ENCODE measurements at places on chromosomes 5 and 9.

DNA sequence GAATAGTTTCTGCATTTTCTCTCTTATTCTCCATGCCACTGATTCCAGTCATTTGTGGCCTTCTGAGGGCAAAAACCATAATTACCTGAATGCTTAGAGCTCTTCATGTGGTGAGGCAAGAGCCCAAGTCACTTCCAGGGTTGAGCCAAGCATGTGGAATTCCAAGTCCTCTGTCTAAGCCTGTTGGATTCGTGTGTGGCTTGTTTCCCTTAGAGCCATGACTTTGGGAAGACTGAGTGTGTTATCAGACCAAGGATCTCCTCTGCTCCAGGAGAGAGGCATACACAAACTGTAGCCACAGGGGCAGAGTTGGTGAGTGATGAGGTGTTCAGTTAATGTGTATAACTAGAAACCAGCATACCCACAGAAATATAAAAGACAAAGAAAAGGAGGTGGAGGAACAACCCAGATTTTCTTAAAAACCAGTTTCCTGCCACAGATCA lies 27.1 kb downstream of the SLC22A5 start:
- no peak for DNase-seq

DNA sequence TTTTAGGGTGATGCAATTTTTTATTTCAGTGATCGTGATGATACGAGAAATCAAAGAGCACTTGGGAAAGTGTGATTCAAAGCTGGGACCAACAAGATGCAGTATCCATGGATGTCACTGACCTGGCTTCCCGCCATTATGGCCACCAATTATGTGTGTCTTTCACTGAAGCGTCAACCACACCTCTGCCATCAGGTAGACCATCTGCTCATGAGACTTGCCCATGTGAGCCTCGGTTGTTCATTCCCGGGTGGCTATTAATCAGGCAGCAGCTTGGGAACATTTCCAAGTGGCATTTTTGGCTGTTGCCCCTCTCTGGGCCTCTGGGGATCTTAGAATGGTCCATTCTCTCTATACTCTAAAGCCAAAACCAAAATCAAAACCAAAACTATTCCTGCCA lies 436.0 kb upstream of the ADAMTSL1 start:
- no peak for DNase-seq

GRCh38 chr5:10958728-10959127 lies 197.7 kb upstream of the DAP start:
- DNase-seq, result no peak

DNA sequence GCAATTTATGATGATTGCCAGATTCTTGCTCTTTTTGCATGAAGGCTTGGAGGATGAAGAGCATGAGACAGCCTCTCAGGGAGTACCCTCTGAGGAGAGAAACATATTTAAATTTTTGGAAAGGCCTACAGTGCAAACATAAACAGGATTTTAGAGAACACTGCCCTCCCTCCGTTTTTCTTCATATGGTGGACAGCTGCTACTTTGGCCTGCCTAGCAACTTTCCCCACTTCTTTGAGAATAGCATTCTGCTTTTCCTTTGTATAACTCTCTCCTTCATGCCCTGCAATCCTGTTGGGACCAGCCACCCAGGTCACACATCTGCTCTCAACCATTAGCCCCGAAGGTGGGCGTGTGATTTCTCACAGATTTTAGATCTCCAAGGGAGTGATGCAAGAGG lies 20.5 kb upstream of the TXN start:
- DNase-seq, result no peak

GRCh38 chr9:79409182-79409823 lies 162.5 kb upstream of the TLE4 start:
- DNase-seq, result no peak

GRCh38 chr5:68067976-68068603 lies 147.5 kb upstream of the PIK3R1 start:
- DNase-seq, result no peak

- DNase-seq, result no peak
These were observed 12.3 kb downstream of the ZSWIM6 start for GRCh38 chr5:61344187-61344944.

DNA sequence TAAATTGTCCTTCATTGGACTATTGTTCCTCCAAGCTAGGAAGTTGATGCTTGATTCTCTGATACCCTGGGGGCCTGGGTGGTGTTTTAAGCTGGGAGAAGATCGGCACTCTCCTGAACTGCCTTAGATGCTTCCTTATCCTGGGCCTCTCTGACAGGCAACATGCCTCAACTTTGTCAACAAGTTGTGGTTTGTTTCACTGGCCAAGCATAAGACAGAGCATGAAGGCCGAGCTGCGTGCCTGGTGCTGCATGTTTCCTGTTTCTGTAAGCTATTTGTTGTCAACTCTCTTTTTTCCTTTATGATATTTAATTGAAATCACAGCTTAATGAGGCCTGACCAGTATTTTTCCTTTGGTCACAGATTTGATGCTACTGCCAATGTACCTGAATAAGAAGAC lies 187.6 kb upstream of the TNC start:
- no peak for DNase-seq

DNA sequence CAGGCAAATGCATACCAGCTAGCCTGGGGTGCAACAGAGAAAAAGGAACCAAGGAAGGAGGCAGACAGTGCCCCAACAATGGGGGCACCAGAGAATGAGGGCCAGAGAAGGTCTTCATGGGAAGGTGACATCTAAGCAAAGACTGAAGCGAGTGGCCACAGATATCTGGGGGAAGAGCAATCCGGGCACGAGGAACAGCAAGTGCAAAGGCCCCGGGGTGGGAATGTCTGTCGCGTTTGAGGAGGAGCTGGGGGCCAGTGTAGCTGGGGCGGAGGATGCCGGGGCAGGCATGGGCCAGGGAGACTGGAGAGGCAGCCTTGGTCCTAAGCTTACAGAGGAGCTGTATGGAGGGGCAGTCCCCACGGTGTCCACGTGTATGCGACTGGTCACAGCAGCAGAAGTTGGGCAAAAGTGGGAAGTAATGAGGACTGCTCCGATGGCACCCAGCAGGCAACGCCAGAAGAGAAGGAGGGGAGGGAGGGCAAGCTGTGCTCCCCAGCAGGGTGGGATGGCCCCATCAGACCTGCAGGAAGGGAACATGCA lies 19.1 kb downstream of the EEIG1 start:
- no peak for DNase-seq

DNA sequence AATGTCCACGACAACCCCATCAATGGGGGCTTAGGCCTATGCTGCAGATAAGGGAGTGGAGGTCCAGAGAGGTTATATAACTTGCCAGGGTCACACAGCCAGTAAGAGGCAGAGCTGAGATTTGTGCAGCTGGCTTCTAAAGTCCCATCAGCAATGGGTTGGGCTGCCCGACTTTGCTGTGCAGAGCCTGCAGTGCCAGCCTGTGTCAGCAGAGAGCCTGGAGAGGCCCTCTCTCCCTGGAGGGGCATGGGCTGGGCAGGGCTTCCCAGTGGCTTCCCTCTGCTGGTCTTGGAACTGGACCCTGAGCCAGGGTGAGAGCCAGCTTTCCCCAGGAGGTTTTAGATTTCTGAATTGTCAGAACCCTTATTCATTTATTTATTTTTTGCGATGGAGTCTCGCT lies 77.2 kb upstream of the RAPGEF1 start:
- no peak for DNase-seq

DNA sequence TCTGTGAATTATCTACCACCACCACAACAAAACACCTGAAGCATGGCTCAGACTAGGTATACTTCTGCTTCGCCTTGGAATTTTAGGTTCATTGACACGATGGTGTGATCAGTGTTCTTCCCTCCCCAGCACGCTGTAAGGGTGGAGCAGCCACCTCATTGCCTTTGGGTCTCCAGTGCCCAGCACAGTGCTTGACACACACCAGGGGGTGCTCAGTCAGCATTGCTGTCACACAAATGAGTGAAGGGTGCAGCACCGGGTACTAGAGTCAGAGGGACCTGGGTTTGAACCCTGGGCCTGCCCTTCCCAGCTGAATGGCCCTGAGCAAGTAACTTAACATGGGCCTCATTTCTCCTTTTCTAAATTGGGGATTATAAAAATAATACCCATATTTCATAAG lies 9.9 kb upstream of the ANGPTL2 start:
- DNase-seq, result no peak

GRCh38 chr9:125732562-125732961 lies 14.6 kb upstream of the PBX3 start:
- DNase-seq, result no peak

- DNase-seq, result no peak
These were observed 84.7 kb upstream of the TNFAIP8 start for GRCh38 chr5:119270960-119271757.

DNA sequence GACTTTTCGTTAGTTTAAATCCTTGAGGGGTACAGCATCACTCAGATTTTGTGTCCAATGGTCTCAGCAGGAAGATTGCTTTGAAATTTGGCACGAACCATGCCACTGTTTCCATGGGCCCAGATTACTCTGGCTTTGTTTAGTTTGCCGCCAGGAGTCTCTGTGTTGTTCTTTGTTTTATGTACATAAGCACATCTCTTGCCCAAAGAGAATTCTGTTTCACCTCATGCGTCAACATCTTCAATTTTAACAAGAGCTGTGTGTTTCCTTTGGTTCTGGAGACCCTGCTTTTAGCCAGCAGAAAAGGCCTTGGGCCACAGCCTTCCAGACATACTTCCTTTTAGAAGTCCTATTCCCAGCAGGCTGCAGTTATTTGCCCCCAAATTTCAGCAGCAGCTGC lies 62.4 kb downstream of the TNPO1 start:
- no peak for DNase-seq

DNA sequence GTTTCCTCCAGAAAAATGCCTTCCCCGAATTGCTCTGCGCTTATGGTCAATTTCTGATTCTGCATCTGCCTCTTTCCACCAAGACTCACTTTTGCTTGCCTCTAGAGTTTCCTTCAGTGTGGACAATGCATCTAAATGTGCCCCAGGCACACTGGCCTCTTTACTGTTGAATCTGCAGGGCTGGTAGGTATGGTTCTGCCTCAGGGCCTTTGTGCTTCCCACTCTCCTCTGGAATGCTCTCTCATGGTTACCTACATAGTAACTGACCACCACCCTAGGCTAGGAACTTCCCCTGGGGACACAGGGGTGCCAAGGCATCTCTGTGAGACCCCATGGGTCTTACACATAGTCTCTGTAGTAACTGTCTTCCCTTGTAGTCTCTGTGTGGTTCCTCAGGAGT lies 1258.6 kb downstream of the CDH12 start:
- no peak for DNase-seq

DNA sequence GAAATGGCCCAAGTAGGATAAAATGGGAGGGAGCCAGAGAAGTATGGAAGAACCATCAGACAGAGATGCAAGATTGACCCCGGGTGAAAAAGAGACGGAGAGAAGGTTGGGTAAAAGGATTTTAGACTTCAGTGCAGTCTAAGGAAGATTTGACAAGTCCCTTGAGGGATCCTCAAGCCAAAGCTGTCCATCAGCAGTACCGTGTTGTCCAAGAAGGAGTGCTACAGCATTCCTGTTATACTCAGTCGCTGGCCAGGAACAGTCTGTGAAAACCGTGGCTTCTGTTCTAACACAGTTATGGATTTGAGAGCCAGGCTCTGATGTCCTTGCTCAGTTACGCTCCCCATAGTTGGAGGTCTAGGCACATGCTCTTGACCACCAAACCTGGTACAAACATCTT lies 383.9 kb upstream of the DAB2 start:
- DNase-seq, result no peak

GRCh38 chr5:136032564-136032963 lies 3.8 kb downstream of the TGFBI start:
- DNase-seq, result no peak

GRCh38 chr5:71982717-71983395 lies 124.4 kb upstream of the MAP1B start:
- no peak for DNase-seq

GRCh38 chr5:174777111-174777510 lies 52.7 kb downstream of the MSX2 start:
- DNase-seq, result no peak

- no peak for DNase-seq
These were observed 37.3 kb downstream of the PROP1 start for GRCh38 chr5:177958696-177959095.

DNA sequence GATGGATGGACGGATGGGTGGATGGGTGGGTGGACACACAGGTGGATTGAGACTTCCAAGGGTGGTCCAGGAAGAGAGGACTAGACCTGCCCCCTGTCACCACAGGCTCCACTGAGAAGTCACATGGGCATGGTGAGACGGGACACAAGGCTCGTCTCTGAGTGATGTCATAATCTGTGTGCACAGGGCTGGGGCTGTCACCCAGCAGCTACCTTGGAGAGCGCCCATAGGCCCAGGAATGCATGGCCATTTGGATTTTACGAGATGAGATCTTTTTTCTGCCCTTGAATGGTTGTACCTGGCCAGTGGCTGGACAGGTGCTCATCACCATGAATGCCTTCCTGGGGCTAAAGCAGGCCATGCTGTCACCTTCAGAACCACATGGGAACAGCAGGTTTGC lies 3.1 kb downstream of the OLFM1 start:
- no peak for DNase-seq

DNA sequence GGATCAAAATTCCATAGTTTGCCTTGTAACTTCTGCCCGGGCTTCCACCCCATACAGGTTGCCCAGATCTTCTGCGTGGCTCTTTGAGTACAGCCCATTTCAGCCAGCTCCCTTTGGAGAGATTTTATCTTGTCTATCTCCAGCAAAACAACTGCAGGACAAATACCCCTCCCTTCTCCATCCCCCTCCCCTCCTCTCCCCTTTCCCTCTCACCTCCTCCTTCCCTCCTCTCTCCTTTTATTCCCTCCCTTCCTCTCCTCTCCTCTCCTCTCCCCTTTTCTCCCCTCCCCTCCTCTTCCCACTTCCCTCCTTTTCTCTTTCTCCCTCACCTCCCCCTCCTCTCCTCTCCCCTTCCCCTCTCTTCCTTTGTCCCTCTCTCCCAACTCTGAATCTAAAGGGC lies 58.2 kb downstream of the COL15A1 start:
- DNase-seq, result no peak

DNA sequence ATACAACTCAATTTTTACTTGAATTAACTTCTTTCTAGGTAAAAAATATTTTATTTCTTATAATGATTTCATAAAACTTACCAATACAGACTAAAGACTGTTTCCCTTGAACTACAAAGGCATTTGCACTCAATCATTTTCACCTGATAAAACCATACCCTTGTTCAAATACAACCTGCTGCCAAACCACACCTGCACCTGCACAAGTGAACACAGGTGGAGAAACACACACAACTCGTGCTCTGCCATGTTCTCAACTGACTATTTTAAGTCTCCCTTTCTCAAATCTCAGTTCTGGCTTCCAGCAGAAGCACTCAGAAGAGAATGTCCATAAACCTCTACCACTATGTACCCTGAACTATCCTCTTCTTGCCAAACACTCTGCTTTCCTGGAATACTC lies 1892.1 kb downstream of the MAT2B start:
- no peak for DNase-seq

DNA sequence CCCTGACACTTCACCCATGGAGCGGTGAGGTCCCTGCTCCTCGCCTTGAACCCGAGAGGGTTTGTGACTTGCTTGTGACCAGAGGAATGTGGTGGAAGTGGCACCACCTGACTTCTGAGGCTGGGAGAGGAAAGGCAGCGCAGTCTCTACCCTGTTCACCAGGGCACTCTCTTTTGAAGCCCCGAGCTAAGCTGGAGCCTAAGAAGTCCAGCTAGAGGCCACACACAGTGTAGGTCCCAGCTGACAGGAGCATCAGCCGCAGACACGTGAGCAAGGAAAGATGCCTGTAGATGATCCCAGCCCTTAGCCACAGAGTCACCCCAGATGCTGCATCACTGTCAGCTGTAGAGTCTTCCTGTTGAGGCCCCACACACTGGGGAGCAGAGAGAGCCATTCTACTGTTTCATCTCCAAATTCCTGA lies 1.7 kb upstream of the ANGPTL2 start:
- no peak for DNase-seq
